ENCODE measurements at places on chromosomes 5 and 9. TPM values are rescaled to one million over a fixed set of nuclear protein-coding genes. Genes with fewer than 3 reads are reported as not detected.

The WDR38 gene
- not detected for total RNA-seq

The KLF4 gene
- total RNA-seq: 15.4 TPM

The CDH6 gene
- total RNA-seq: 36.2 TPM

The DMRT3 gene
- 0.22 TPM for total RNA-seq

The INSL6 gene
- not detected for total RNA-seq

The RAD50 gene
- total RNA-seq: 46.0 TPM

The PDE6A gene
- total RNA-seq: 0.88 TPM

The CNTLN gene
- 38.5 TPM for total RNA-seq

The CCNI2 gene
- total RNA-seq: 0.60 TPM

The PCDHAC2 gene
- total RNA-seq: 39.0 TPM

The PCDHB1 gene
- total RNA-seq: 0.05 TPM

The TRPM6 gene
- total RNA-seq: 0.44 TPM

The SLC23A1 gene
- not detected for total RNA-seq

The TAF11L10 gene
- not detected for total RNA-seq

The CSF1R gene
- 22.4 TPM for total RNA-seq

The CDC20B gene
- 0.38 TPM for total RNA-seq
